ENCODE measurements at places on chromosomes 2 and 18.

GRCh38 chr2:192655916-192656315, 461.2 kb upstream of the TMEFF2 start:
- no peak for DNase-seq

DNA sequence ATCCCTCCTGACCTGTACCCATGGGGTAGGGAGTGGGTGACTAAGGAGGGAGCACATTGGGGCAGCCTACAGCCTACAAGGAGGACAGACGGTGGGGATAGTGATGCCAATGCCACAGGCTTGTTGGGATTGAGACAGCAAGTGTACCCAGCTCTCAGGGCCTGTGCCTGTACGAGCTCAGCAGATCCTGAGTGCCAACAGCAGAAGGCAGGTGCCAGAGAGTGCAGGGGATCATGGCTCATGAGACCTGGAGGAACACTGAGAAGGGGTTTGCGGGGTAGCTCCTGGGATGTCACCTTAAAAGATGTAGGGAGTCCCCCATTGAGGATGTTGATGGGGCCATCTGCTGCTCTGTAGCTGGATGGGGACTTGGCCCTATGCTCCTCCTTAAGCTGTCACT, 10.3 kb upstream of the SNED1 start:
- DNase-seq: no peak

- no peak for DNase-seq
These were observed 676 bp upstream of the AGPS start for GRCh38 chr2:177391822-177392372.

GRCh38 chr2:17813010-17813741, 3.1 kb upstream of the MSGN1 start:
- no peak for DNase-seq

DNA sequence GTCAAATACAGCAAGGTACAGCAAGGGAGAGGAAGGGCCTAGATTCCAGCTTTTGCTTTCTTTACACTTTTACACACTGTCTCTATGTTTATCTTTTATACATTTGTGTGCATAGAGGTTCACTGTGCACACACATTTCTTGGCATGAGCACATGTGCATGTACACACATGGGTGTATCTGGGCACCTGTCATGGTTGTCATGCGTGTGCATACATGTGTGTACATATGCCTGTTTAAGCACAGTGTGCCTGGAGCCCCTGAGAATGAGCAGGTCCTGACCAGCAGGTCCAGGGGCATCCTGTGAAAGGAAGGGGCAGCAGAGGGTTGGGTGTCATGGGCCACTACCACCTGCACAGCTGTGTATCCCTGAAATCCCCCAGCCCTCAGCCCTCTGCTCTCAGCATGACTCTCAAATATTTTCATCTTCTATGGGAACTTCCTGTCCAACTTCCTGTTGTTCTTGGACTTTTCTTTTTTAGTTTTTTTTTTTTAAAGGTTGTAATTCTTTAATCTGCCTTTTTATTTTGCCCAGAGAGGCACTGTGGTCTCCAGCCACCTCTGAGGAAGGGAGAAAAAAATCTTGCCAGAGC, 97.0 kb upstream of the EPAS1 start:
- no peak for DNase-seq

DNA sequence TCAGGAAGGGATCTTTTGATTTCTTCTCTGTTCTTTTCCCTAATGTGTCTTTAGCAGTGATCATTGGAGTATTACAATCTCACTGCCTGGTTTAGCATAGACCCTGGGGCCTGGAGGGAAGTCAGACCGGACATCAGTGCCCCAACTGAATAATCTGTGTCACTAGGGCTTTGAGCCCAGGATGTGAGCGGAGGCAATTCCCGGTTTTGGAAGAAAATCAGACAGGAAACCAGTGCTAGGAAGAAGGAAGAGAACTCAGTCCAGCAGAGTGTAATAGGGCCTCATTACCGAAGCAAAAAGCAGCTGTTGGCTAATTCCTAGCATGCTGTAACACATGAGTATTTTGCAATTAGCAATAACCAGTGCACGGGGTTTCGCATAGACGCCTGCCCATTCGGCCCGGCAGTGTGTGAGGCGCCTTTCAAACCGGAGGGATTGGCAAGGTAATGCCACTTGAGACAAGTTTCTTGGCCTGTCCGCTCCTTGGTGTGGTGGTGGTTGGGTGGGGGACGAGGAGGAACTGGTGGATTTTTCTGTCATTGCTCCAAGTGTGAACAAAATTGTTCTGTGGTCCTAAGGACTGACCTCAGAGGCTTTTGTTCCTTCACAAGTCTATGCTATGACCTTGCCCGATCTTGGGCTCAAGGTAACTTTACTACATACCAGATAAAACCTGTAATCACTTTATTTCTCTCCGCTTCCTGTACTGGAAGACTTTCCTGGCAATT, 2.8 kb downstream of the FOSL2 start:
- DNase-seq: no peak

DNA sequence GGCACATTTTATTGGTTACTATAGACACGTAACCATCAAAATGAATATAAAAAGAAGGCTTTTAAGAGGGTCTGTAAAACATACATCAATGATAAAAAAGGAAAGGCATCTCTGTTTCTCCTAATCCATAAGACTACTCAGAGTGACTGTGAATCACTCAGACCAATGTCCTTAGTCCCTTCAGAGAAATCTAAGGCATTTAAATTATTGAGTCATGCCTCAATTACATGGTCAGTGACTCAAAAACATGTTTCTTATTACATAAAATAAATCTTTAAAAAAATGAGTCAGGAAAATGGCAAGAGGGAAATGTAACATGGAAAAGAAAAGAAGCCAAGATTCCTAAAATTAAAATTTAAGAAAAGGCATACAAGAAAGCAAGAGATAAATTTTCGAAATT, 146.6 kb downstream of the ERBB4 start:
- no peak for DNase-seq

DNA sequence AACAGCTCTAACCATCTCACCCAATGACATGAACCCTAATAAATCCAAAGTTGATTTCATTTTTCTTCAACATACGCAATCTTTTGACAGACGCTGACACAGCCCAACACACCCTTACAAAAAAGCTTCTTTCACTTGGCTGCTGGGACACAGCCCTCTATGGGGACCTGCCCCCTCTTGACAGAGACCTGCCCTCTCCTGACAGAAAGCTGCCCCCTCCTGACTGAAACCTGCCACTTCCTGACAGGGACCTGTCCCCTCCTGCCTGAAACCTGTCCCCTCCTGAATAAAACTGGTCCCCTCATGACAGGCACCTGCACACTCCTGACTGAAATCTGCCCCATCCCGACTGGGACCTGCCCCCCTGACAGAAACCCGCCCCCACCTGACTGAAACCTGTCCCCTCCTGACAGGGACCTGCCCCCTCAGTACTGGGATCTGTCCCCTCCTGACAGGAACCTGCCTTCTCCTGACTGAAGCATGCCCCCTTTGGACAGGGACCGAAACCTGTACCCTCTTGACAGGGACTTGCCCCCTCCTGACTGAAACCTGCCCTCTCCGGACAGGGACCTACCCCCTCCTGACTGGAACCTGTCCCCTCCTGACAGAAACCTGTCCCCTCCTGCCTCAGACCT, 87.9 kb downstream of the PXDN start:
- DNase-seq: no peak

- DNase-seq: no peak
These were observed 179.5 kb downstream of the CELF4 start for GRCh38 chr18:37385846-37386778.

GRCh38 chr18:79329786-79330185, 65.9 kb upstream of the NFATC1 start:
- DNase-seq: no peak

- no peak for DNase-seq
These were observed 708 bp downstream of the ZNF24 start for GRCh38 chr18:35343488-35343935.

- no peak for DNase-seq
These were observed 330.9 kb downstream of the RIT2 start for GRCh38 chr18:42784632-42785031.

GRCh38 chr2:240811346-240812300, 8.4 kb downstream of the KIF1A start:
- DNase-seq: no peak

- DNase-seq: no peak
These were observed 445.6 kb downstream of the RND3 start for GRCh38 chr2:150041722-150042425.

DNA sequence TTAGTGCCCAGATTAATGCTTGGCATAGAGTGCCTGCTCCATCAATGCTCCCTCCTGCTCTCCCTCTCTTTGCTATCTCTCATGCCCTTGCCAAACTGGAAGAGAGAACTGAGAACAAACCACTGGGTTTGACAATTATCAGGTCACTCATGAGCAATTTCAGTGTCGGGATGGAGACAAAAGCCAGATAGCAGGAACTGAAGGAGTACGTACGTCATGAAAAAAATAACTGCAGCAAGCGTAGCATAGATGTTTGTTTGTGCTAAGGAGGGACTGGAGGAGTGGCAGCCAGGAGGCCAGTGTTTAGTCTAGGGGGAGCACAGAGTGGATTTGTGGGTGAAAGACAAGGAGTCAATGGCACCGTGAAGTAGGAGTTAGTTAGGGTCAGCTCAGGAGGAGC, 113.3 kb downstream of the POLE4 start:
- DNase-seq: no peak

DNA sequence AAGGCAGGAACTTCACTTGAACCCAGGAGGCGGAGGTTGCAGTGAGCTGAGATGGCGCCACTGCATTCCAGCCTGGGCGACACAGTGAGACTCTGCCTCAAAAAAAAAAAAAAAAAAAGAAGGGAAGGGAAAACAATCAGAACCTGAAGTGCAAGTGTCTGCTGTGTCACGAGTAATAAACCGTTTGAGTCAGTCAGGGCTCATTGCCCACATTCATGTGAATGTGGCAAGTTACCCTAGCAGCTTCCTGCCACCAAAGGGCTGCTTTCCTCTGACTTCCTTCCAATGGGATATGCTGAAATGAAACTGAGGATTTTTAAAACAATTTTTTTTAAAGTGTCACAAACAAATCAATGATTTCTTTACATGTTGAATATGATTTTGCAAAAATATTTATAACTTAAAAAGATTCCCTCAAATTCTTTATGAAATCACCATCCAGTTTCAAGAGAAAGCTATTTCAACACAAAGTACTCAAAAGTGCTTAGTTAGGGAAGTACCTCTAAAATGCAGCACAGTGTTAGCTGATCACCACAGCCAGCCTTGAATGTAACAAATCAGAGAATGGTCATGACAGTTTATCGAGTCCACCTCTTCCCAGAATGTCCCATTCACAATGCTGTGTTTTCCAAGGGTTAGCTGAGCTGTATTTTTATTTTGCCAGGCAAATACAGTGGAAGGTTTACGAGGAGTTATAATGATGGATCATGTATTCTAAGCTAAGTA, 36.4 kb downstream of the WDSUB1 start:
- DNase-seq: no peak

GRCh38 chr2:133439565-133439920, 128.7 kb downstream of the NCKAP5 start:
- no peak for DNase-seq

- DNase-seq: no peak
These were observed 83.8 kb downstream of the LRATD1 start for GRCh38 chr2:14716319-14716718.

GRCh38 chr2:132034646-132035045, 127.1 kb downstream of the ANKRD30BL start:
- no peak for DNase-seq

GRCh38 chr2:212843409-212844199, 305.0 kb upstream of the ERBB4 start:
- no peak for DNase-seq

DNA sequence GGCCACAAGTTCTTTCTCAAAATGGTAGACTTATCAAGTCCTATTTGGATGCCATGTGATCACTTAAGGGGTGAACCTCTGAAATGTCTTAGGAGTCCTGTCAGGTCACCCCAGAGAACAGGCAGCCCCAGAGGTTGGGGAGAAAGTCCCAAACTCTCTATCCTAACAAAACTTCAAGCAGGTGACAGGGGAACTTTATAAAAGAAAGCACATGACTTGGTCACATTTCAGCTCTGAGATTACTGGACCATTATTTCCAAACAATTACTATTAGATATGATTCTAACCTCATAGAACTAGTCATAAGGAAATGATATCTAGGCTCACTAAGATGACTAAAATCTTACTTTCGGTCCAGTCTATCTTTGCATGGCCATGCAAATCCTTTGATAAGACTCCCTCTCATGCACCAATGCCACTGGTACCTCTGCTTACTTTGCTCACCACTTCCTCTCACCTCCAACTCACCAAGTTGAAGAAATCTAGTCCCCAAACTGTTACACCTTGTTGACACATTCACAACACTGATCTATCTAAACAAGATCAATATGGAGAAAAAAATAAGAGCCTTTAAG, 107.0 kb downstream of the GALNT14 start:
- no peak for DNase-seq

- no peak for DNase-seq
These were observed 279.9 kb upstream of the NCKAP5 start for GRCh38 chr2:133848111-133848649.

- no peak for DNase-seq
These were observed 24.1 kb downstream of the EIF2AK3 start for GRCh38 chr2:88603146-88603545.

- no peak for DNase-seq
These were observed 132.1 kb upstream of the SETBP1 start for GRCh38 chr18:44548291-44549221.

DNA sequence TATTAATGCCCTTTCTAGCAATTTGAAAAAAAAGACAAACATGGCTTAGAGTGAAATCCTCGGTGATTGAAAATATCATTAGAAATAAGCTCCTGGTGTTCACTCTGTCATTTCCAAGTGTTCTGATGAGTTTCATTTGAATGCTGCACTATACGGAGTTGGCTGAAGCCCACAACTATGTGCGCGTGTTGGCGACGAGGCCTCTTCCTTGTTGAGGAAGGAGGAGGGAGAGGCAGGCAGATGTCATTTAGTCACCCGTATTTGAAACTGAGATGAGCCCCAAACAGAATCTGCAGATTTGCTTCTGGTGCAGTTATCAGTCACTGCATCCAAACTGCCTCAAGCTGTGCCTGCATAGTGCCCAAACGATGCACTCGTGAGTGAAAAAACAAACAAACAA, 23.5 kb upstream of the SKOR2 start:
- DNase-seq: no peak

DNA sequence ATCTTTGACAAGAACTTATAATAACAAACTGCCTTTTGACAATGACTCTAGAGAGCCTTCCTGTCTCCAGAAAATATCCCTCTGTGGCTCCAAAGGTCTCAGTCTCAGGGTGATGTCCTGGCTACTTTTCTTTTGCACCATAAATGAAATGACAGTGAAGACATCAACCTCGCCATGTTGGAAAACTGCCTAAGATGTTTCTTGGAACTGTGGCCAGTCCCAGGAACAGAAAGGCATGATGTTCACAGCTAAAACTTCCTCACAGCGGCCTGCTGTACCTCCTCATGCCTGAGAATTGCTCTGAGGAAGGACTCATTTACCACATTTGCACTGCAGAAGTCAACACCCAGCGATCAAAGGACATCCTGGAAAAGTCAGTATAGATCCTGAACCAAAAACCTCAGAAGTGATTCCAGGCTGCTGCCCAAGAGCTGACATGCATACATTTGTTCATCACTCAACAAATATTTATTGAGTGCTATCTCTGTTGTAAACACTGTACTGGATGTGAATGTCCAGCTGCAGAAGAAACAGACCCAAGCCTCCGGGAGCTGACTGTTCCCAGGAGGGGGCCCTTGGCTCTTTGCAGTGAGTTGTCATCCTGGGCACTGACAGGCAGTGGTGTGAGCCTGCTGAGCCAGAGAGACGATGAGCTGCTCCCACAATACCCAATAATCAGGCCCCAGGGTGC, 64.3 kb upstream of the ACSL3 start:
- DNase-seq: no peak
